ENCODE measurements at places on chromosomes 11 and 22.

GRCh38 chr22:33620085-33620484 lies 300.2 kb downstream of the LARGE1 start:
- H3K27me3 ChIP-seq, result no peaks in the 10 kb centered on the region
- H3K36me3 ChIP-seq, result no peaks in the 10 kb centered on the region
- no peaks in the 10 kb centered on the region for H3K4me1 ChIP-seq
- no peak overlapping the region for H3K27ac ChIP-seq

- no peak overlapping the region for H3K4me3 ChIP-seq
- no peaks in the 10 kb centered on the region for H3K27me3 ChIP-seq
- no peak overlapping the region for H3K27ac ChIP-seq
- no peaks in the 10 kb centered on the region for H3K36me3 ChIP-seq
- H3K4me1 ChIP-seq, result no peaks in the 10 kb centered on the region
Measured at GRCh38 chr11:70496591-70497535, 98.5 kb downstream of the CTTN start.

DNA sequence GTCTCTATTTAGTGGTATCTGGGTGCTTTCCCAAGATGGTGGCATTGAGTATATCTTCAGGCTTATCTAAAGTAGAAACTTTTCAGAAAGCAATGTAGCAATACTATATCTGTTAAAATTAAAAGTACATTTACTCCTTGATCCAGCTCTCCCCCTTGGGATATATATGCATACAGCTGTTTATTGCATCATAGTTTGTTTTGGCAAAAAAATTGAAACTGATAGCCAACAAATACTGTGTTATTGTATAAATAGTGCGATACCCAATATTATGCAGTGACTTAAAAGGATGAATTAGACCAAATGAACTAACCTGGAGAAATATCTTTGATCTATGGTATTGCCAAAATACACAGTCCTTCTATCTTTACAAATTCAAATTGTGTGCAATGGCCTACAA lies 8.4 kb upstream of the OR10A3 start:
- no peaks in the 10 kb centered on the region for H3K36me3 ChIP-seq
- H3K4me1 ChIP-seq, result no peaks in the 10 kb centered on the region
- no peak overlapping the region for H3K4me3 ChIP-seq
- DNase-seq, result no peak
- H3K27me3 ChIP-seq, result peaks cover 4% of the 10 kb centered on the region

GRCh38 chr11:16430674-16431073 lies 74.3 kb upstream of the SOX6 start:
- no peaks in the 10 kb centered on the region for H3K4me1 ChIP-seq
- no peaks in the 10 kb centered on the region for H3K27me3 ChIP-seq
- H3K36me3 ChIP-seq, result no peaks in the 10 kb centered on the region
- no peak overlapping the region for H3K4me3 ChIP-seq

DNA sequence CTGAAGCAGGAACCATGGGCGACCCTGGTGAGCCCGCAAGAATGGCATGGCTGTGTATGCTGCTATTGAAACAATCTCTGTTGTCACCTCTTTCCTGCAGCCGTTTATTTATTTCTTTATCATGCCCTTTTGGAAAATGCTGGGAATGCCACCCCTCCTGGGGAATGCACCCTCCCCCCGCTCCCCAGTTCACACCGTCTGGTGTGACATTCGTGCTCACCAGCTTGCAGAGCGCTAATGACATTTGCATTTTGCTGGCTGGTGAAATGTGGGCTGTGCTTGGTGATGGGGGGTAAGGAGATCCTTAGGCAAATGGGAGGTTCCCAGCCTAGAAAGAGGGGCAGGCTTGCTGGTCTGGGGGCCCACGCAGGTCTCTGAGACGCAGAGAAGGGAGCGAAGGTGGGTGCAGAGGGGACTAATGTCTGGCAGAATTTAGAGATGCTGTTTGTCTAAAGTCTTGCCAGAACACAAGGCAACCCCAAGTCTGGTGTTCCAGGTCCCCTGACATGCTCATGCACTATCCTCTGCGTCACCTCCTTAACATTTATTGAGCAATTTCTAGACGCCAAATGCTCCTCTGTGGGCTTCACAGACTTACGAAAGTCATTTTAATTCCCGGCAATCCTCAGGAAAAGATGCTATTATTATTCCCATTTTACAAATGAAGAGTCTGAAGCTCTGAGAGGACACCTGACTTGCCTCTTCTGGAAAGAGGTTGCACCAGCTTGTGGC lies 91.7 kb downstream of the TP53I11 start:
- H3K4me3 ChIP-seq, result no peak overlapping the region
- H3K36me3 ChIP-seq, result peaks cover 2% of the 10 kb centered on the region
- DNase-seq, result no peak
- H3K27me3 ChIP-seq, result peaks cover 45% of the 10 kb centered on the region
- no peak overlapping the region for H3K27ac ChIP-seq

GRCh38 chr11:36724742-36725385 lies 126.8 kb upstream of the RAG2 start:
- DNase-seq, result no peak
- no peaks in the 10 kb centered on the region for H3K36me3 ChIP-seq
- H3K27ac ChIP-seq, result no peak overlapping the region
- no peak overlapping the region for H3K4me3 ChIP-seq
- H3K4me1 ChIP-seq, result no peaks in the 10 kb centered on the region

DNA sequence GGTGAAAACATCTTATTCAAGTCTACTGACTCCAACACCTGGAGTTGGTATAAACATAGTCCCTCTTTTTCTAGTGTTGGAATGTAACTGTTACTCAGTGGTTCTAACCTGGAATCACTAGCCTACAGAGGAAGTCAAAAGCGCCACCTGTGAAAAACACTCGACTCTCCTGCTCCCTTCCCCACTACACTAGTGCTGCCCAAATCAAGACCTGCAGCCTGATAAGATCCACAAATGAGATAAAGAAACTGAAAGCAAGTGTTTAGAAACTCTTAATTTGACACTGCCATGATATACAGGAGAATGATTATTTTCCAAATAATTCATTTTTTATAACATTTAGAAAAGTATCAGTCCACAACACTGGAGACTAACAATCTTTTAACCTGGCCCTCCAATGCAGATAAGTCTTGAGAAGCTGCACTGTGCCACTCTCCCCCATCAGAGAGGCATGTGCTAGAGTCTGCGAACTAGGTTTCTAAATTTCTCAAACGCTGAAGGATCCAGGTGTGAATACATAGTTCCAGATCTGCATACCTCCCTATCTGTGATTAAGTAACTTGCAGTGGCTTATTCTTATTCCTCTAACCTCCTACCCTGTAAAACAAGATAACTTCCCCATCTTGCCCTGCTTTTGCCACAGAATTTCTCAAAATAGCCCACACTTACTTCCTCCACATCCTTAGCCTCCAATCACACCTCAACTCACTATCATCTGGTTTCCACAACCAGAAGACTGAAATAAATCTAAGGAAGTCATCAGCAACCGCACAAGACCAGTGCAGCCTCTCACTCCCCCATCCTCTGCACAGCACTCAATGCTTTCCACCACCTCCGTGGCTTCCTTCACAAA lies 88.1 kb downstream of the RRAS2 start:
- H3K27me3 ChIP-seq, result no peaks in the 10 kb centered on the region
- peaks cover 30% of the 10 kb centered on the region for H3K4me1 ChIP-seq
- DNase-seq, result peak; percentile 16
- H3K4me3 ChIP-seq, result peak overlapping the region; percentile 35
- H3K36me3 ChIP-seq, result peaks cover 34% of the 10 kb centered on the region

GRCh38 chr11:94525546-94526324 lies 13.5 kb downstream of the C11orf97 start:
- DNase-seq, result no peak
- no peak overlapping the region for H3K27ac ChIP-seq
- H3K4me1 ChIP-seq, result no peaks in the 10 kb centered on the region
- peaks cover 2% of the 10 kb centered on the region for H3K27me3 ChIP-seq

- no peak overlapping the region for H3K27ac ChIP-seq
- DNase-seq, result no peak
- peaks cover 36% of the 10 kb centered on the region for H3K27me3 ChIP-seq
- no peak overlapping the region for H3K4me3 ChIP-seq
Measured at GRCh38 chr11:131692961-131693360, 322.5 kb downstream of the NTM start.

- no peak overlapping the region for H3K4me3 ChIP-seq
- no peak for DNase-seq
- no peaks in the 10 kb centered on the region for H3K36me3 ChIP-seq
- no peak overlapping the region for H3K27ac ChIP-seq
- peaks cover 7% of the 10 kb centered on the region for H3K27me3 ChIP-seq
Measured at GRCh38 chr11:119902656-119903231, 173.7 kb upstream of the NECTIN1 start.

GRCh38 chr11:829176-829846 lies 1.6 kb downstream of the CRACR2B start:
- H3K36me3 ChIP-seq, result no peaks in the 10 kb centered on the region
- H3K4me1 ChIP-seq, result peaks cover 29% of the 10 kb centered on the region
- peak overlapping the region; percentile 14 for H3K4me3 ChIP-seq
- no peak for DNase-seq
- H3K27me3 ChIP-seq, result peaks cover 39% of the 10 kb centered on the region

- no peaks in the 10 kb centered on the region for H3K27me3 ChIP-seq
- peak; percentile 55 for DNase-seq
- H3K27ac ChIP-seq, result peak overlapping the region; percentile 63
Measured at GRCh38 chr22:38262051-38262795, 10.6 kb downstream of the TMEM184B start.

DNA sequence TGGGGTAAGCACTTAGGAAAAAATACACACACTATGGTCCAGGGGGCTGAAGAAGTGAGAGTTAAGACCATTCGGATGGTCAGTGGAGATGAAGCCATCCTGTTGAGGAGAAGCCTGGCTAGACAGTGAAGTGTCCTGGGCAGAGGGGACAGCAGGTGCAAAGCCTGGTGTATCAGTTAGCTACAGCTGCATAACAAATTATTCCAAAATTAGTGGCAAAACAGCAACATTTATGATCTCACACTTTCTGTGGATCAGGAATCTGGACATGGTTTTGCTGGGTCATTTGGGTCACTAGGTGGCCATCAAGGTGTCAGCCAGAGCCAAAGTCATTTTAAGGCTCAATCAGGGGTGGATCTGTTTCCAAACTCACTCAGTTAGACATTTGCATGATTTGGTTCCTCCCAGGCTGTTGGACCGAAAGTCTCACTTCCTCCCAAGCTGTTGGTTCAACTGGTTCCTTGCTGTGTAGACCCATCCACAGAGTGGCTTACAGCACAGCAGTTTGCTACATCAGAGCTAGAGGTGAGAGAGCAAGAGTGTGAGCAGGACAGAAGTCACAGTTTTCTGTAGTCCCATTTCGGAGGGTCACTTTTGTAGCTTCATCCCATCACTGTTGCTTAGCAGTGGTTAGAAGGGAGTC lies 80.1 kb upstream of the ALX4 start:
- peaks cover 20% of the 10 kb centered on the region for H3K27me3 ChIP-seq
- no peaks in the 10 kb centered on the region for H3K4me1 ChIP-seq
- H3K27ac ChIP-seq, result no peak overlapping the region
- no peak overlapping the region for H3K4me3 ChIP-seq

GRCh38 chr11:67072295-67072694 lies 15.6 kb downstream of the RHOD start:
- peaks cover 15% of the 10 kb centered on the region for H3K27me3 ChIP-seq
- no peak for DNase-seq
- no peak overlapping the region for H3K4me3 ChIP-seq
- H3K4me1 ChIP-seq, result no peaks in the 10 kb centered on the region
- no peak overlapping the region for H3K27ac ChIP-seq
- no peaks in the 10 kb centered on the region for H3K36me3 ChIP-seq

DNA sequence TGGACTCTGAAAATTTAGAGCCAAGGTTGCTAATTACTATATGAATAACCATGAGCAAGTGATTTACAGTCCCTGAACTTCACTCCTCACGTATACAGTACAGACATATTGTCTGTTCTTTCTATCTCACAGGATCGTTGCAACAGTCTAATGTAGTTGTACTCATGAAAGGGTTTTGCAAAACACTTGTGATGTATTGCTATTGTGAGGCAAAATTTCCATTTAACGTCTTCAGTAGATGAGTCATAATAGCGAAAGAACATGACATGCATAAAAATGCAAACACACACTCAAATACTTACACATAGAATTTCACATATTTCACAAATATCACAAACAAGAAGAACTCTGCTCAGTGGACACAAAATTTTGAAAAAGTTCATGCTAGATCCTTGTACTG lies 134.6 kb upstream of the TRPC6 start:
- H3K4me3 ChIP-seq, result no peak overlapping the region
- DNase-seq, result no peak
- H3K27ac ChIP-seq, result no peak overlapping the region
- no peaks in the 10 kb centered on the region for H3K27me3 ChIP-seq

DNA sequence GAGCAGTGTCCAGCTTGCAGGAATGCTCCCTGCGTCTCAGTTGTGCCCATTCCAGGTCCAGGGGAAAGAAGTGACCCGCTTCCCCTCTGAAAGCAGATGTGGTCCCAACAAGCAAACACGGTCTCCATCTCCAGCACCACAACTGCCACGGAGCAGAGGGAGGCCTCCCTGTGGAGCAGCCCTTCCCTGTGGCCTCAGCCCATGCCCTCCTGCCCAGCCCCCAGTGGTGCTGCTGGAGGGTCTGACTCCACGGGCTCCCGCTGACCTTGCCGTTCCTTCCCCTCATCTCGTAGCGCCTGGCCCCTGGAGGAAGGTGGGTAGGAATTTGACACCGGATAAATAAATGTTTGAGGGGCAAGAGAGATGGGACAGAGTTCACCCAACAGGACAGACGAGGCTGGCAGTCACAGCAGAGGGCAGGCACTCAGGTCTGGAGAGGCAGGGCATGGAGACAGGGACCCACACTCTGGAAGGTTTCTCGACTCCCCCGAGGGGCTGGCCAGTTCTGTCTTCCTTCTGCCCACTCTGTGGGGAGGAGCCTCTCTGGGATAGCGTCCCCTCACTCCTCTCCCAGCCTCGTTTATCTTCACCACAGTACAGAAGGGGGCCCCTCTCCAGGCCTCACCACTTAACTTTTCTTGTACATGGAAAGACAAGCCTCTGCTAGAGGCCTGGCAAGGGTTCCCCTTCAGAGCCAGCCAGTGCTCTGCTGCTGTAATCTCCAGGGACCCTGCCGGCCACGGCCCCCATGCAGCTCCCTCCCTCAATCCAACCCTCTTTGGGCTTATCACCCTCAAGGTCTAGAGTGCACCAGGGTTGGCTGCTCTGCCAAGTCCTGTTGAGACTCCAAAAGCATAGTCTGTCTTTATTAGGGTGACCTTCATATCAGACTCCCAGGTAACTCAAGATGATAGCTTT lies 7.5 kb upstream of the ST3GAL4 start:
- no peaks in the 10 kb centered on the region for H3K27me3 ChIP-seq
- H3K4me3 ChIP-seq, result no peak overlapping the region
- H3K4me1 ChIP-seq, result peaks cover 32% of the 10 kb centered on the region
- peaks cover 10% of the 10 kb centered on the region for H3K36me3 ChIP-seq

GRCh38 chr22:34879001-34879400 lies 187.0 kb upstream of the ISX start:
- H3K36me3 ChIP-seq, result no peaks in the 10 kb centered on the region
- no peaks in the 10 kb centered on the region for H3K4me1 ChIP-seq
- H3K27me3 ChIP-seq, result no peaks in the 10 kb centered on the region
- H3K4me3 ChIP-seq, result no peak overlapping the region
- no peak overlapping the region for H3K27ac ChIP-seq
